ENCODE measurements at places on chromosomes 4 and X.

DNA sequence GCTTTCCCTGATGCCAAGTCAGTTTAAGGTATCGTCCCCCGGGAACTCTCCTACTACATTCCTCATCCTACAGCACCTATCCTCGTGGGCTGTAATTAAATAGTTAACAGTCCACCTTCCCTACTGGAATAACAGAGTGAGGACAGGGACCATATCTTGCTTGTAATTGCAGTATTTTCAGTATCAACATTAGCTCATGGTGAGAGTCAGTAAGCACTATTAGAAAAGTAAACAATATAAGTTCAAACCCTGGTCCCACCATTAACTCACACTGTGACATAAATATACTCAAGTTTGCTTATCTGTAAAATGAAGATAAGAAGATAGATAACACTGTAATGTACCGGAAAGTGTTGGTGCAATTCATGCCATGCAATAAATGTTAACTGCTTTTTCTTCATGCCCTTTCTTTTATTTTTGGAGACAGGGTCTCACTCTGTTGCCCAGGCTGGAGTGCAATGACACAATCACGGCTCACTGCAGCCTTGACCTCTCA, 61.3 kb downstream of the SH3RF1 start:
- no peak for DNase-seq

GRCh38 chr4:78682070-78682469, 94.1 kb upstream of the BMP2K start:
- DNase-seq = no peak

DNA sequence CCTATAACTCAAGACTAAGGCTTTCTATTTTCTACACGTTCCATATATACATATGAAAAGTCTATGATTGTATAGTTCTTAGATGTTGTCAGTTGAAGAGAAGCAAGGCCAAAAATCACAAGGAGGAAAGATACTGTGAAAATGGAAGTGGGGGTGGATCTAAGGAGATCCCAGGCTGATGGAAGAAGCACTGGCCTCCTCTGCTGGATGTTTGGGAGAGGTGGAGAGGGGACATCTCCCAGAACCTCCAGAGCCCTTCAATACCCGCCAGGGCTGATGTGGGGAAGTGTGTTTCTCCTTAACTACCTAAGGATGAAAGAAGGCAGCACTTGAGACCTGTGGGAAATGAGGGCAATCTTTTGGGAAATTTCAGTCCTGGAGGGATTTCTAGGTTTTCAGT, 67.4 kb downstream of the RASGEF1B start:
- no peak for DNase-seq

DNA sequence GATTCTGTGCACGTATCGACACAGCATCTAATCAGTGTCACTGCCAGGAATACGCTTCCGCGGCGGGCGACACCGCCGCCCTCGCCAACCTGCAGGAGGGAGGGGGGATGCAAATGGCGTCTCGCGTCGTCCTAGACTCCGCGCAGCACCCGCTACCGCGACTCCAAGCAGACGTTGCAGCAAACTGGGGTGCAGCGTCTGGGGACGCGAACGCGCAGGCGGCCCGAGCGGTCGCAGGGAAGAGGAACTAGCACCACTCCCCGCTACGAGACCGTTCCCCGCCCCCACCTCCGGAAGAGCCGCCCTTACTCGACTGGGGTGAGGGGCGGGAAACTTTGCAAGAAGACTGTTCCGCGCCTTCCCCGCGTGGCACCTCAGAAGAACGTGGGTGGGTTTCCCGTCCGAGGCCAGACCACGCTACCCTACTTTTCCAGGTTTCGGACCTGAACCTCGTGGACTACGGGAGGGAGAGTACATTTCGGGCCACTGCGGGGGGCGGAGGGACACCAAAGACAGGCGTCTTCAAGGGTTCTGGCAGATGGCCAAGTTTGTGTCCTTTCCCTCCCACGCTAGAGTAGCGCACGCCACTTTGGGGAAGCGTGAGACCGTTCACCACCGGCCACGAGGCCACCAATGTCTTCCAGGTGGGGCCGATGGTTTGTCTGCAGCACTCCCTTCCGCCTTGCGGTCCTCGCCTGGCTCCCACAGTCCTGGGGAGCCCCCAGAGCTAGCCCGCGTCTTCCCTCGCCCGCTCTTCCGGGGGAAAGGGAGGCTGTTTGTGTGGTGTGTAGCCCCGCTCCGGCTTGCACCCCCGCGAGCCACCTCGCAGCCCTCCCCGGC, 78.0 kb upstream of the BCOR start:
- peak; percentile 45 for DNase-seq

DNA sequence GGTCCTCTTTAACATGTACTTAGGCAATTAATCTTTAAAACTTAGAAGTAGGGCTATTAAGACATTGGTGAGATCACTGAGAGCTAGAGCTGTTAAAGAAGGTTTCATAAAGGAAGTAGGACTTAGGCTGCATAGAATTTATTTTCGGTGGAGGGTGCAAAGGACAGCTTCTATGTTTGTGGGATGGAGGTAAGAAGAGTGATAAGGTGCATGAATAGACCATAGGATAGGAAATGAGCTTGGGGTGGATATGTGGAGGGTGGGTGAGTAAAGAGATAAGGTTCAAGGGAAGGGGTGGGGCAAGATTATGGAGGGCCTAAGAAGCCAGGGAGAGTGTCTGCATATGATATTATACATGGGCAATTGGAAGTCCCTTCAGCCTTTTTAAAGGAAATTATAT, 15.9 kb downstream of the RTL9 start:
- no peak for DNase-seq

- DNase-seq = no peak
Observed at GRCh38 chr4:118340109-118340508, 12.7 kb downstream of the PRSS12 start.

DNA sequence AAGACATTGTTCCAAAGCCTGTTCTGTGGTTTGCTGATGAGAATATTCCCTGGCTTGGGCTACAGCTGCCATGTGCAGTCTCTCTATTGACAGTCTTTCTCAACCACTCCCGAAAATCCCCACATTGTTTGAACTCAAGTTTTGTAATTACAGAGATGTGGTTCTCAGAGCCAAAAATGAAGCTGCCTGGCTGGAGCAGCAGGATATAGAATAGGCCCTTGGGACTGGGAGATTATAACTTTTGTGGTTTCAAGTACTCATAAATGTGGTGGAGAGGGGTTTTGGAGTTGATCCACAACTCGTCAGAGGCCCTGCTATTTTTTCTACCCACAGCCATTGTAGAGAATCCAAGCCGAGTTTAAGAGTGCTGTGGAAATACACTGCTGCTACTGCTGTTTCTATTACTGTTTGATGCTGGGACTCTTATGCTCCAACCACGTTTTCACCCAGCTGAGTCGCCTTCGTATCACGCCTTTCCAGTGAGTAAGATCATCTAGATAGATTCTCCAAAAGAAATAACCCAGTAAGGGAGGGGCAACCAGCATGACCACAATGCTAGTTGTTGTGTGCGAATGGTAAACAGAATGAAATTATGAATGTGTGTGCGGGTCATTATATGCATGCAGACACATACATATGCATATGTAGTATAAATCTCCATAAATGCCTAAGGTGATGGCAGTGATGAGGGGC, 57.1 kb upstream of the ATXN3L start:
- DNase-seq = peak; percentile 98

DNA sequence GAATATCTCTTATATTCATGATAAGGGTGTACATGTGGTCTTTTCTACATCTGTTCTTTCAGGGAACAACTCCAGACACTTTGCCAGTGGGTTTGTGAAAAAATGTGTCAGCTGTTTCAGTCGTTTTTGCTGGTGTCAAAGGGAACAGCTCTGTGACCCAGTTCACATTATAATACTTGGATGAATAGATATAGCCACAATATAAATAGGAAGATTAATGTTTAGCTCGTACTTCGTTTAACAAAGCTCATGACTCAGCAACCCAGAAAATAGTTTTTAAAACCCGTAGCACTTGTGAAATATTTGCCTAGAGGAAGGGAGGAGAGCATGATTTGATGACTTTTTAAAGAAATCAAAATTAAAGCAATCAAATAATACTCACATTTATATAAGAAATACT, 7.9 kb downstream of the LIAS start:
- DNase-seq = peak; percentile 61

GRCh38 chrX:68018248-68019203, 414.8 kb downstream of the OPHN1 start:
- DNase-seq = peak; percentile 7

All from fibroblast of lung (primary cell).